ENCODE measurements at places on chromosomes 3 and 15.

DNA sequence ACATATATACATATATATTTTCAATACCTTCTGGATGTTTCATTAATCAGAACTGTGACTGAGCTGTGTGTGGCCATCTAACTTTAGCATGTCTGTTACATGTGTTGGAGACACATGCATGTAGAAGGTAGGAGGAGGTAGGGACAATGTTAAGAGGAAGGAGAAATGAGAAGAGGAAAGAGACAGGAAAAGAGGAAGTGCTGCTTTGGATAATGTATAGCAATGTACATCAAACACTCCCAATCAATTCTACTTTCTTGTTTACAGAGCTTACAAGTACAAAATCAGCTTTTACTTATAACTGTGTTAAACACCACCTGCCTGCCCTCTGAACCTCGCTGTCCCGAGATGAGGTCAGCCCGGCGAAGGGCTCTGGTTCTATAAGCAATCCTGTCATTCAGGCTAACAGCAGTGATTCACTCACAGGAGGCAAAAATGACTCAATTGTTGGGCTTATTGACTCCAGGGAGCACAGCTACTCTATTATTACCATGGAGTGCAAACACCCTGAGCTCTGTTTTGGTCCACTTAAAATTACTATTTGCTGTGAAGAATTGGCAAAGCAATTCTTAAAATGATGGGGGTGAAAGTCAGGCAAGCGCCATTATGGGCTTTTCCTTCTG, 188.9 kb downstream of the MEIS2 start:
- no peak for DNase-seq

- no peak for DNase-seq
These were observed 22.1 kb upstream of the BNC1 start for GRCh38 chr15:83306561-83306960.

DNA sequence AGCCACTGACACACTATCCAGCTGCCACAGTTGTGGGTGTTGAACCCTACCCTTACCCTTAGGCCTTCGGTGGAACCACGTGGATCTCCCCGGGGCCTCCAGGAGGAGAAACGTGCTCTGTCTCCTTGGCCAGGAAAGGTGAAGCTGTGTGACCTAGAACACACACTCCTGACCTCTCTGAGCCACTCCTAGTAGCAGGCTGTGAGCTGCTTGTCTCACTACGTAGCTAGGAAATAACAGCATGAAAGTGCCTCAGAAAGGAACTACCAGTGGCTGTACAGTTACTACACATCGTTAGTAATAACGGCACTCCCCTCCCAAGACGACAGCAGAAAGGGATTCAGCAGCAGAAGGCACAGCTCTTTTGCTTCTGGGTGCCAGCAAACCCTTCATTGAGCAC, 36.2 kb upstream of the SLC6A6 start:
- no peak for DNase-seq

DNA sequence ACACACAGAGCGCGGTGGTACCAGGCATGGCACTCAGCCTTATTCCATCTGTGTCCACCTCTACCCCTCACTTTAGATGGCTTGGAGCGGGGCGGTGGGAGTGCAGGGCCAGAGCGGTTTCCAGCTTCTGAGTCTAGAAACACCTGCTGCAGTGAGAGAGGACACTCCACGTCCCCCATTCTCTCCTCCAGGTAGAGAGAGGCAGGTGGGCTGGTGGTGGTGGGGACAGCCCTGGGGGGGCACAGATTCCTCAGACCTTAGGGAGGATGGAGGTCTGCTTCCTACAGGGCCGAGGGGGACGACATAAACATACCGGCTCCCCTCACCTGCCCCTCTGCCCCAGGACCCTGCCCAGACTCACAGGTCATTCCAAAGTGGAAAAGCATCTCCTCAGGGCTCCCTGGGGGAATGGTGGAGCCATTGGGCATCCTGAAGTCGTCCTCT, 40.4 kb downstream of the MUC20 start:
- DNase-seq, result no peak

DNA sequence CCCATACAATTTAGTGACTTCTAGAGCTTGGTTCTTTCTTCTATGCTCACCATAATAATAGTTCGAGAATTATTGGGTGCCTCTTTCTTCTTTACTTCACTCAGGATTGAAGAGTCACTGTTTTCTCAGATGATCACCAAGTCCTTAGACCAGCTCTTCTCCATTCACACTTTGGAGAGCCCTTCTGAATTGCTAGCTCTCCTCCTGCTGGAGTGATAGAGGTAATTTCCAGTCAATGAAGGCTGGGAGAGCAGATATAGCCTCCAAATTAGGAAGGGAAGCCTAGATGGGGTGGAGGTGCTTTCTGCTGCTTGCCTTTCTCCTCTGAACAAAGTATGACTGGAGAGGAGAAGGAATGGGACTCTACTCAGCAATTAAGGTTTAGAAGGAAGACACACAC, 10.7 kb upstream of the BBX start:
- no peak for DNase-seq

DNA sequence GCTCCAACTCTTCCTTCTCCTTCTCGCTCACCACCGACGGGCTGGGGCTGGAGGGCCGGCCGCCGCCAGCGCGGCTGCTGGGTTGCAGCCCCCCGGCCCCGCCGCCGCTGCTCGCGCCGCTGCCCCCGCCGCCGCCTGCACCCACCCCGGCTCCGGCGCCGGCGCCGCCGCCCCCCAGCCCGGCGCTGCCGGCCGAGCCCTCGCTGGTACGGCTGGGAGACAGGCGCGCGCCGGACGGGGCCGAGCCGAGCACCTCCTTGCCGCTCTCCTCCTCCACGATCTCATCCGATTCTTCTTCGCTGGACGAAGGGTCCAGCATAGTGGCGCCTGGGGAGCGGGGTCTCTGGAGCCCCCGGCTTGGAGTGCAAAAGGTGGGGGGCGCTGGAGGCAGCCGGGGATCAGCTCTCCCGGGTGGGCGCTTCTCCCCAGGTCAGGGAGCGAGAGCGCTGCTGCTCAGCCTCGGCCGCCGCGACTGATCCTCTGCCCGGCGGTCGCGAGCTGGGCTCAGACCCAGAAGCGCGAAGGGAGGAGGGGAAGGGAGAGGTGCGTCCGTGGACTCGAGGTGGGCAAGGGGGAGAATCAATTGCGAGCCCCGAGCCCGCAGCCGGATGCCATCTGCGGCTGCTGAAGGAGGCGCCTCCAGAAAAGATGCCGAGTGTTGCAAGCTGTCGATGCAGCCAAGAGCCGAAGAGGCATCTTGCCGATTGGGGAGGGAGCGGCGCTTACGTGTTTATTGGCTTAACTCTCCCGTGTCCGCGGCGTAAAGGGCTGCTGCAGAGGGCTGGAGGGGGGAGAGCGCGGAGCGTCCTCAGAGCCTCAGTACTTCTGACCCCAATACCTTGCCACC, at the start of gene CADPS:
CADPS (minus strand) TSS at position 706 of the 847 bp plus-strand sequence; CDS start at position 319, 387 bp downstream.
- DNase-seq, result no peak

DNA sequence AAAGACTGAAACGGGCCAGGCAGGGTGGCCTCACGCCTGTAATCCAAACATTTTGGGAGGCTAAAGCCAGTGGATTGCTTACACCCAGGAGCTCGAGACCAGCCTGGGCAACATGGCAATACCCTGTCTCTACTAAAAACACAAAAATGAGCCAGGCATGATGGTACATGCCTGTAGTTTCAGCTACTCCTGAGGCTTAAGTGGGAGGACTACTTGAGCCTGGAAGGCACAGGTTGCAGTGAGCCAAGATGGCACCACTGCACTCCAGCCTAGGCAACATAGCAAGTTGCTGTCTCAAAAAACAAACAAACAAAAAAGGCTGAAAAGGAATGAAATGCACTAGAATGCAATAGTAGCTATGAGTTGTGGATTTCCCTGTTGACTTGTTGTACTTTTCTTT, 94.7 kb downstream of the STAG1 start:
- no peak for DNase-seq

DNA sequence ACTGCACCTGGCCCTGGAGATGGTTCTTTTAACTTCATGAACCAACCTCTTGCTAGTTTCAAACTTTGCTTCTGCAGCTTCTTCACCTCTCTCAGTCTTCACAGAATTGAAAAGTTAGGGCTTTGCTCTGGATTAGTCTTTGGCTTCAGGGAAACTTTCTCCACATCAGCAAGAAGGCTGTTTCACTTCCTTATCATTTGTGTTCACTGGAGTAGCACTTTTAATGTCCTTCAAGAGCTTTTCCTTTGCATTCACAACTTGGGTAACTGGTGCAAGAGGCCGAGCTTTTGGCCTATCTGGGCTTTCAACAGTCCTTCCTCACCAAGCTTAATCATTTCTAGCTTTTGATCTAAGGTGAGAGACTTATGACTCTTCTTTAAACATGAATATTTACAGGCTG, 15.7 kb upstream of the TM2D3 start:
- DNase-seq, result no peak

- DNase-seq, result no peak
These were observed 33.8 kb downstream of the CCDC54 start for GRCh38 chr3:107411056-107411455.

- DNase-seq, result no peak
These were observed 36.5 kb upstream of the SPTBN5 start for GRCh38 chr15:41930221-41930866.

DNA sequence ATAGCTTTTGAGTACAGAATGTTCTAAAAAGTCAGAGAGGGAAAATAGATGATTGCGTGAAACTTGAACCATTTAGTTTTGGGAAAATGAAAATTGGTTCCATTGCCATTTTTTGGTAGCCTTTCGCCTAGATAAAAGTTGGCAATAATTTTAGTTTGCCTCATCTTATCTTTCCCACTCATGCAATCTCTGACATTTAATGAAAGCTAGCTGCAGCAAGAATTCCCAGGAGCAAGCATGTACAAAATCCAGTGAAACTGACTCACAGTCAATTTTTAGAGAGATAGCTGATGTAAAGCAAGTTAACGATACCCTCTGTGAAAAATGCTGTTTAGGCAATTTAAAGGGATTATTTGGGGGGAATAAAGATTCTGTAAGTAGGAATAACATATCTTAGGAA, 797.4 kb downstream of the GRM7 start:
- no peak for DNase-seq

GRCh38 chr3:133540896-133541674, 32.4 kb upstream of the CDV3 start:
- DNase-seq, result no peak

GRCh38 chr15:42576776-42577175, 1.4 kb downstream of the STARD9 start:
- no peak for DNase-seq

GRCh38 chr3:183265157-183265642, 12.1 kb downstream of the B3GNT5 start:
- no peak for DNase-seq

GRCh38 chr15:61041886-61042285, 187.2 kb downstream of the RORA start:
- no peak for DNase-seq

DNA sequence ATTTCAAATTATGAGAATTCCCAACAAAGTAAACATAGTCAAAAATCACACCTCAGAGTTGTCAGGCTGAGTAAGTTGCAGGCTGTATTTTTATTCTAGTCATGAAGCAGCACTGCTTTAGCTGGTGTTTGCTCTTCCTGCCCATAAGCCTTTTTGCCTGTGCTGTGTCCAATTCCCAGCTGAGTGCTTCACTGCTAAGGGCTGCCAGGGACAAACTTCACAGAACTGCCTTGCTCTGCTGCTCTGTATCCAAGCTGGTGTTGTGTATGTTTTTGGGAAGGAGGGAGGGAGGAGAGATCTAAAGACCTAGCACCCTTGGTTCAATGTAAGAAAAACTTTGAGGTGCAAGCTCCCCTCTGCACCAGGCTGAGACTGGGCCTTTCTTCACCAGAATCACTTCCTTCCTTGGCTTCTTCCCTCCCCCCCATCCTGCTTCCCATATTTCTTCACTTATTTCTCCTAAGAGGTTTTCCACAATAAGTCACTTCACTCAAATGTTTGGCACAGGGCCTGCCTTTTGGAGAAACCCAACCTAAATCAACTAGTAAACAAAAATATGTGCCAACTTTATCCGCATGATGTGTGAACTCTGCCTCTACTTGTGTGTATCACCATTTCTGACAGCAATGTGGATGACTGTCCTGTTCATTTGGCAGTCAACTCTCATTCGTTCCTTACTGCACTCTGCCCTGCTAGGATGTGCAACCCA, 156.1 kb downstream of the TBL1XR1 start:
- no peak for DNase-seq

- no peak for DNase-seq
These were observed 117.1 kb downstream of the CHSY1 start for GRCh38 chr15:101134780-101135179.

- DNase-seq, result no peak
These were observed 76.4 kb downstream of the ZPLD1 start for GRCh38 chr3:102511168-102511567.

- no peak for DNase-seq
These were observed 130.1 kb downstream of the EDEM1 start for GRCh38 chr3:5317557-5317956.

GRCh38 chr15:45186771-45187577, 792 bp downstream of the SHF start:
- DNase-seq, result no peak

GRCh38 chr15:96264801-96265515, 65.5 kb upstream of the NR2F2 start:
- DNase-seq, result no peak

- no peak for DNase-seq
These were observed 133.9 kb downstream of the EEFSEC start for GRCh38 chr3:128287216-128287615.

DNA sequence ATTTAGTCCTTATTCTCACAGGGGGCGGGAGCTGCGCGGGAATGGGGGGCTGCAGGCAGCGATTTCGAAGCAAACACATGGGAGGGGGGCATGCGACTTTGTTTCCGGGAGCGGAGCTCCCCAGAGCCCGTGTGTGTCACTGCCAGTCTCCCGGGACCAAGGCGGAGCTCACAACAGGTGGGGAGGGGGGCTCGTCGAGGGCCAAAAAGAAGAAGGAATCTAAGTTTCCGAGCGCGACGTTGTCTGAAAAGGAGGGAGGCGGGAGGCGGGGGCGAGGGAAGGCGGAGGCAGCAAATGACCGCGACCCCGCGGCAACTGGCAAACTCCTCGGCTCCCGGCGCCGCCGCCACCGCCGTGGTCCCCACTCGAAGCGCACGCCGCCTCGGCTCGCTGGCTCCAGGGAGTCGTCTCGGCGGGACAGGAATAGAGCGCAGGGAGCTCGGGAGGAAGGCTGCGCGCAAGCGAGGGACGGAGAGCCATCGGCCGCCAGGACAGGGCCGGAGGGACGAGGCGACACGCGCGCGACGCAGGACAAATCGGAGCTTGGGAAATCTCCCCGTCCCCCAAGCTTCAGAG, 1.4 kb downstream of the FOXP1 start:
- peak; percentile 74 for DNase-seq

DNA sequence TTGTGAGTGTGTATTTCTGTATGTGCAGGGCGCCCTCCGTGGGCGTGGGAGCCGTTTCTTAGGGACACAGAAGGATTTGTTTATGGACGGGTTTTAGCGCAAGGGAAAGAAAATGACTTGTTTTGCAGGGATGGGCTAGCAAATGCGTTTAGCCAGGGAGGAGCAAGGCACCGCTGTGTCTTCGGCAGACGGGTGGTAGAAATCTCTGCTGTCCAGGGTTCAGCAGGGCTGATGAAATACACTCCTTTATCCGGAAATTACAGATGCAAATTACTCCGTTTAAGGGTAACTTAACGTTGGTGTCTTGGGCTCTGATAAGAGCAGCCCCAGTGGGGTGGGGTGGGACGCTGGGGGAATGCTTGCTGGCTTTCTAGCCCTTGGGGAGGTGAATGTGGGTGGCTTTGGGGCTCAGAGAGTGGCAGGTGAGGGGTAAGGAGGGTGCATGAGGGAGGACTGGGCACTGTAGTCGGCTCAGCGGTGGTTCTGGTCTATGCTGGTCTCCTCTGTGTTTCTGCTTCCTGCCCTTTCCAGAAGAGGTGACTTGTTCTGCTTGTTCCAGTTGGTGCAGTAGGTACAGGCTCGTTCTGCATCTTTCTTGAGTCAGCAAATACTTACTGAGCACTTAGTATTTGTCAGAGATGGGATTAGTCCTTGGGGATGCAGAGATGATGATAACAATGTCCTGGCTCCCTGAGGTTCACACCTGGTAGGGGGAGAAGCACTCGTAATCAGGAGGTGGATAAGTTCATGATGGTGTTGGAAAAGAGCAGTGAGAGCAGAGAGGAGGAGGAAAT, 954 bp downstream of the SV2B start:
- no peak for DNase-seq

All from CD4-positive, alpha-beta T cell treated with Interleukin-1 beta for 1 hour (primary cell).